ENCODE measurements at places on chromosomes 1 and 21. TPM values are rescaled to one million over a fixed set of nuclear protein-coding genes. Genes with fewer than 3 reads are reported as not detected.

GRCh38 chr1:32010246-32010645, 3.4 kb upstream of the KHDRBS1 start:
- DNase-seq, result no peak

Gene TMEM200B
- total RNA-seq, result 3.8 TPM

- no peak for DNase-seq
Measured at GRCh38 chr1:36644556-36644955, 161.8 kb upstream of the CSF3R start.

DNA sequence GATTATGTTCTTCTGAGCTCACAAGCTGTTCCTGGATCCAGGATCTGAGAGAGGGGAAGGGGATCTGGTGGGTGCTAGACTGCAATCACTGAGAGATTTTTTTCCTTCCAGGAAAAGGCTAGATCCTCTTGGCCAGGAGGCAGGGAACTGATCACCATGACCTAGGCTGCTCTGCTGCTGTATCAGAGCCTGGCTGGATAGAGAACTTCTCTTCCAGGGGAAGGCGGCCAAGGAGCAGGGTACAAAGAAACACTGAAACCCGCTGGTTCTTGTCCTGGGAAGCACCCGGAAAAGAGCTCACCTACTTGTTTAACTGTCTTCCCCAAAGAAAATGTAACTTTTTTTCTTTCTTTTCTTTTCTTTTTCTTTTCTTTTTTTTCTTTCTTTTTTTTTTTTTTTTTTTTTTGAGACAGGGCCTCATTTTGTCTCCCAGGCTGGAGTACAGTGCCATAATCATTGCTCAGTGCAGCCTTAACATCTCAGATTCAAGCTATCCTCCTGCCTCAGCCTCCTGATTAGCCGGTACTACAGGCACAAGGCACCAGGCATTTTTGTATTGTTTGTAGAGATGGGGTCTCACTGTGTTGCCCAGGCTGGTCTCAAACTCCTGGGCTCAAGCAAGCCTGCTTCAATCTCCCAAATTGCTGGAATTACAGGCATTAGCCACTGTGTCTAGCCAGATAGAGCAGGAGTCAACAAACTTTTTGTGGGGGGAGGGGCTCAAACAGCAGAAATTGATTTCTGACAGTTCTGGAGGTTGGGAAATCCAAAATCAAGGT, 12.4 kb upstream of the RPS6KA1 start:
- no peak for DNase-seq

DNA sequence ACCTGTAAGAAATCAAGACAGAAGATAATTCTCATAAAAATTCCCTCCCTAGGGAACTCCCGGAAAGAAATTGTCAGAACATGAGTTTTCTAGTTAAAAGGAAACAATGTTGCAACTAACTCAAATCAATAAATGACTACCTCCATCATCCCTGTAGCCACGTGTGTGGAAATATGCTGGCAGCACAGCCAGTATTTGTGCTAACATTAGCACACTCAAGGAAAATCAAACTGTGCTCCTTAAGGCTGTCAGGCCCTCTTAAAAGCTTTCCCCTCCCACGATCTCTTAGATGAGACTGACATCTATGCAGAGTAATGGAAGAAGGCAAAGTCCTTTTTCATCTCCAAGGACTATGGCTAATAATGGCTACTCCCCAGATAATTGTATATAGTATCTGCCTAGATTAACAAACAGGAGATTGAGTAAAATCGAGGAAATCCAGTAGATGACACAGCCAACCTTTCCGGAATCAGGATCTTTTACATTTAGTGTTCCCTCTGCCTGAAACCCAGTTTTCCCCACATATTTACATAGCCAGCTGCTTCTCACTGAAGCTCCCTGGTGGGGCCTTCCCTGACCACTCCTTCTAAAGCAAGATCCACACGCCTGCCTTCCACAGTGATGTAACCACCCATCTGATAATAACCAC, 50.9 kb upstream of the NR5A2 start:
- DNase-seq, result no peak

GRCh38 chr1:19828546-19828945, 13.5 kb upstream of the RNF186 start:
- DNase-seq, result no peak

All from neural crest cell (in vitro differentiated cells).